Stimulated activated CD8-positive, alpha-beta memory T cell treated with anti-CD3 and anti-CD28 coated beads, Interleukin-4, amount 100 ng/mL, for 1 hour (primary cell): ENCODE measurements at places on chromosomes 3 and 15.

DNA sequence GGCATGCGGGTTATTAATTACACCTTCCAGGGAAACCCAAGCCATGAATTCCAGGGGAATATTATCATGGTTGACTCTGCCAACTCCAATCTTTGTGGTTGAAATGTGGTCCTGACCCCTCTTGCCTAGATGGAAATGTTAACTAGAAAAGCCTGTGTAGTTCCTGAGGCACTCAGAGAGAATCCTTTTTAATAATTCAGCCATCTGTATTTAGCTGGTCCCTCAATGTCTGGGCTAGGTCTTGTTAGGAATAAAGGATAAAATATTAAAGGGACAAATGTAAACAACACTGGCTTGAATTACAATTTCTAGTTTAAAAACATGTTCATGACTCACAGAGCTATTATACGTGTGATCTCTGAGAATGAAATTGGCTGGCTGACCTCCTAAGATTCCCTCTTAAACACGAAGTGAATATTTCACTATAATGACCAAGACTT, 435.2 kb upstream of the SUCLG2 start:
- no peak for DNase-seq

- no peak for DNase-seq
These were observed 1.1 kb downstream of the C2CD4B start for GRCh38 chr15:62164014-62164395.

DNA sequence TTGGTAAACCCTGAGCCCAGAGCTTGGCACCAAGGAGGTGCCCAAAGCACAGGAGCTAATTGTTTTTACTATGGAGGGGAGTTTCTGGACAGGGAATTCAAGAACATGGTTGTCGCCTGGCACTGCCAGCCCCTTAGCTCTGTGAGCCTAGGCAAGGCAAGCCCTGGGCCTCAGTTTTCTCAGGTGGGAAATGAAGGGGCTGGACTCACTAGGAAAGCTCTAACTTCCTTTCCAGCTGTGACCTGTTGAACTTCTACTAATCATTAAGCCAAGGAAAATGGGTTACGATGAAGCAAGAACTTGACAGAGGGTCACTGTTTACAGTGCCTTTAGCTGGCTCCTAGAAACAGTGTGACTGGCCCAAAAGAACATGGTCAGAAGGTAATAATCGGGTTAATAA, 277.2 kb downstream of the SHQ1 start:
- DNase-seq: no peak

DNA sequence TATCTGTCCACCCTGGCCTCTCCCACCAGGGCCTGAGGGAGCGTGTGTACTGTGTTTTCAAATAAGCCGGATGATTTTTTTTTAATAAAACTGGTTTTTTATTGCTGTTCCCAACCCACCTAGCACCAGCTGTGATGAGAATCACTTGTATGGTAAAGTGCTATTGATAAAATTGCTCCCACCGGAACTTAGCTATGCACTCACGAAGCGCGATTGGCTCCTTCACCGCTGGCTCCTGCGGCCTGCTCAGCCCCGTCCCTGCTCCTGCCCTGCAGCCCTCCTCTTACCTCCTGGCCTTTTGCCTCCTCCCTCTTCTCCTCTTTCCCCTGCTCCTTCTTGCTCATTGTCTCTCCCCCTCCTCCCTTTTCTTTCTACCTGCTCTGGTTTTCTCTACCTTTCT, 183.7 kb downstream of the TLE3 start:
- DNase-seq: no peak

DNA sequence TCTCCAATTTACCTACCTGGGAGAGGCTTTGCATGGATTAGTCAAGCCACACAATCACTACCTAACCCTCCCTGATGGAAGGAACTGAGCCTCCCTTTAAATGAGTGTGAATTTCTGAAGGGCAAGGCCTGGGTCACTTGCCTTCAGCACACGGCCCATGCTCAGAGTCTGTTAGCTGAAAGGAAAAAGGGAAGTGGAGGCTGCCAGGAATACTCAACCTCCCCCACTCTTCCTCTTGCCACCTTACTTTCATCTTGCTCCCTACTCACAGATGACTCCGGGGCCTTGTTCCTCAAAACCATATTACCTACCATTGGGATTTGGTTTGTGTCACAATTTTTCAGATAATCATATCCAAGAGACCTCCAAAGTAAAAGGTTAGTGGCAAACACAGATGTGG, 220.0 kb downstream of the ABHD5 start:
- no peak for DNase-seq
